ENCODE measurements at places on chromosomes 3 and 15.

DNA sequence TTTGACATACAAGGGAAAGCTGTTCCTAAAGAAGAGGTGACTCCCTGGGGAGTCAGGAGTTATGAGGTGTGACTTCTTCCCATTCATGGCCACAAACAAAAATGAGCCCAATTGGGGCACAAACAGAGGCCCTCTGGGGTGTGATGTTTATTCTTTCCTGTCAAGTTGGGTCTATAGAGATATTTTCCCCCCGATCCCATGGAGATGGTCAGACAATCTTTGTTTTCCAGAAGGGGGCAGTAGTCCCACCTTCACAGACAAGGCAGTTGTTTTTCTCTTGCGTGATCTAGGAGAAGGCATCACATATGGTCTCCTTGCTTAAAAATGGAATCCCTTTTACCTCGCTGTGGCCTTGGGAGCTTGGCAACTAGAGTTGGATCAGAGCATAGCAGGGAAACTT, 110.3 kb downstream of the MFSD1 start:
- DNase-seq: no peak

- no peak for DNase-seq
These were observed 16.8 kb downstream of the IL17RB start for GRCh38 chr3:53863145-53863544.

DNA sequence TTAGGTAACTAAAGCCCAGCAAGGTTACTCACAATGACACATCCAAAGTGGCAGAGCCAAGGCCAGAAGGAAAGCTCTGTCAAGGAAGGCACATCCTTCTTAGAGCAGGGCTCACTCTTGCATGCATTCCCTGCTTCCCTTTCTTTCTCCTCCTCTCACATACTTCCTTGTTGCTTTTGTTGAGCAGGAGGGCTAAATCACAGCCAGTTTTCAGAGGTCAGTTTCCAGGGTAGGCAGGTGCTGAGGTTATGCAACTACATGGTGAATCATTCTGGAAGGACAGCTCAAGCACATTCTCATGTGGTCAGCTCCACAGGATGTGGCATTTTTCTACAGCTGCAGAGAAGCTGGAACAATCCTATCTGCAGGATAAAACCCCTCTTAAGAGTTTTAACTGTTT, 275.6 kb downstream of the ZNF621 start:
- peak; percentile 19 for DNase-seq

- DNase-seq: no peak
These were observed 10.4 kb upstream of the VIPR1 start for GRCh38 chr3:42491881-42492507.

GRCh38 chr3:23035927-23036640, 167.0 kb upstream of the UBE2E2 start:
- DNase-seq: peak; percentile 82

GRCh38 chr3:132135628-132136333, 101.0 kb upstream of the CPNE4 start:
- DNase-seq: peak; percentile 74

DNA sequence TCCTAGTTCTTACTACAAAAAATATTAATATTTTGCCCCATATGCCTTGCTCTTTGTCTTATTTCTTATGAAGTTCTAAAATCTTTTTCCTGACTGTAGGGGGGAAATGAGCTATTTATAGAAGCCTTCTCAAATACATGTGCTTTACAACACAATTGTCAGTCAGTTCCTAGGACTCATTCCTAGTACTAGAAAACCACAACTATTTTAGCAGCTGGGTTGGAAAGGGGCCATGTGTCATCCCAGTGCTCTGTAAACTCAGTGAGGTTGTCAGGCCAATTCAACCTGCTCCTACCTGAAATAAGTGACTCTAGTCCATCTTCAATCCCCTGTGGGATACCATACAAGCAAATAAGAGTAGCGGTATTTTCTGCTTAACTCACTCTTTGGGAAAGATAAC, 153.8 kb downstream of the ULK4 start:
- no peak for DNase-seq

GRCh38 chr3:182786564-182787196, 6.6 kb upstream of the ATP11B start:
- no peak for DNase-seq

GRCh38 chr3:153182501-153183293, 20.7 kb downstream of the RAP2B start:
- DNase-seq: no peak

DNA sequence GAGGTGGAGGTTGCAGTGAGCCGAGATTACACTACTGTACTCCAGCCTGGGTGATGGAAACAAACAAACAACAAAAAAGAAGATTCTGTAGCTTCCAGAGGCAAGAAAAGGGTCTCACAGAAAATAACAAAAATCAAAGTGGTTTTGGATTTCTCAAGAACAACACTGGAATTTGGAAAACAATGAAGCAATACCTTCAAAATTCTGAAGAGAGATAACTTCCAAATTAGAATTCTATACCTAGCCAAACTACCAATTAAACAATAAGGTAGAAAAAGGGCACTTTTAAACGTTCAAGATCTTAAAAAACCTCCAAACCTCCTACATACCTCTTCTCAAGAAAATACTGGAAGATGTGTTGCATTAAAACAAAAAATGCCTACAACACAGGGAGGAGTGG, 4.9 kb upstream of the CDCP1 start:
- DNase-seq: no peak

DNA sequence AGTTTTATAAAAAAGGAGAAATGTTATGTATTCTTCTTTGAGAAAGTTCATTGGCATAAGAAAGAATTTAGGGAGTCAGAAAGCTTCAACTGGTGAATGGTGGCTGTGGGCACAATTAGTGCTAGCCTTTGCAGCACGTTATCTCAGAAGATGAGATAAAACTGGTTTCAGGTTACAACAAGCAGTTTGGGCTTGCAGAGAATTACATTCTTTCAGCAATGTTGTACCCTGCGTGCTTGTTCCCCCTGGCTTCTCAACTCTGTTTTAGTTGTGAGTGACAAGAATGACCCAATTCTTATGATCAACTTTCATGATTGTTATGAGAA, 31.6 kb upstream of the ACP3 start:
- DNase-seq: peak; percentile 66

DNA sequence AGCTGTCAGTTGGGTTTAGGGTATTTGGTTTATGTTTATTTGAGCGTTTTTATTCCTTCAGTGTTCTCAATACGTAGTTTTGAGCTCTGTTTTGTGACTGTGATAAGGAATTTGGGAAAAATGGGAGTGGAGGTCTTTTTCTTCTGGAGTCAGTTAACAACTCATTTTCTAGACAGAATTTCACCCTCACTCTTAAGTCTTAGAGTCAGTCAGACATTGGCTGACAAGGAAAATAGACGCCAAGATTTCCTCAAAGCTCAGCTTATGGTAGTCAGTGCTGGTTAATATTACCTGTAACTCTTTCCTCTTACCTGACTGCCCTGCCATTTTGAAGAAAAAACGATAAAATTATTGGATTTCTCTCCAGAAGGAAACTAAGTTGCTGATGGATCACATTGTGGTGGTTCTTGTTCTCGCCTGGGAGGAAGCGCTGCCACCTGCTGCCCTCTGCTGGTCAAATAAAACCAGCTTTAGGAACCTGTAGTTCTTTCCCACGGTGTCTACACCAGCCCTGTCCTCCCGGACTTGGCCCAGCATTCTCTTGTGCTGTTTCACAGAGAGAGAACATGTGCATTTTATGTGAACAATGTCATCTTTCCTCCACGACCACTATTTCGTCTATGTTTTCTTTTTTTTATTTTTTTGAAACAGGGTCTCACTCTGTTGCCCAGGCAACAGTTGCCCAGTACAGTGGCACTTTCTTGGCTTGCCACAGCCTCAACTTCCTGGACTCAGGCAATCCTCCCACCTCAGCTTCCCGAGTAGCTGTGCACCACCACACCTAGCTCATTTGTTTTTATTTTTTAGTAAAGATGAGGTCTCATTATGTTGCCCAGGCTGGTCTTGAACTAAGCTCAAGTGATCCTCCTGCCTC, 41.4 kb upstream of the UMPS start:
- DNase-seq: peak; percentile 89

- DNase-seq: no peak
These were observed 72.6 kb upstream of the ALDH1A3 start for GRCh38 chr15:100807028-100807427.

GRCh38 chr3:10226293-10226692, 22.0 kb upstream of the TATDN2 start:
- peak; percentile 74 for DNase-seq

- no peak for DNase-seq
These were observed 32.3 kb downstream of the B3GNT5 start for GRCh38 chr3:183285318-183285717.

- no peak for DNase-seq
These were observed 107.9 kb downstream of the MYLK start for GRCh38 chr3:123776071-123776782.

DNA sequence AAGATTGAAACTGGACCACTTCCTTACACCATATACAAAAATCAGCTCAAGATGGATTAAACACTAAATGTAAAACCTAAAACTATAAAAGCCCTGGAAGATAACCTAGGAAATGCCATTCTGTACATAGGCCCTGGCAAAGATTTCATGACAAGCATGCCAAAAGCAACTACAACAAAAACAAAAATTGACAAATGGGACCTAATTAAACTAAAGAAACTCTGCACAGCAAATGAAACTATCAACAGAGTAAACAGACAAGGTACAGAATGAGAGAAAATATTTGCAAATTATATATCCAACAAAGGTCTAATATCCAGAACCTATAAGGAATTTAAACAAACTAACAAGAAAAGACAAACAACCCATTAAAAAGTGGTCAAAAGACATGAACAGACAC, 173.1 kb upstream of the CCDC54 start:
- DNase-seq: no peak

- DNase-seq: peak; percentile 27
These were observed 393.9 kb upstream of the MCTP2 start for GRCh38 chr15:93837450-93837849.
